ENCODE measurements at places on chromosomes 6 and 20.

- H3K4me3 ChIP-seq, result no peak overlapping the region
- H3K36me3 ChIP-seq, result no peaks in the 10 kb centered on the region
- H3K27ac ChIP-seq, result no peak overlapping the region
- no peaks in the 10 kb centered on the region for H3K4me1 ChIP-seq
- no peak for DNase-seq
These were observed 38.0 kb upstream of the EEF1A1 start for GRCh38 chr6:73558624-73559398.

DNA sequence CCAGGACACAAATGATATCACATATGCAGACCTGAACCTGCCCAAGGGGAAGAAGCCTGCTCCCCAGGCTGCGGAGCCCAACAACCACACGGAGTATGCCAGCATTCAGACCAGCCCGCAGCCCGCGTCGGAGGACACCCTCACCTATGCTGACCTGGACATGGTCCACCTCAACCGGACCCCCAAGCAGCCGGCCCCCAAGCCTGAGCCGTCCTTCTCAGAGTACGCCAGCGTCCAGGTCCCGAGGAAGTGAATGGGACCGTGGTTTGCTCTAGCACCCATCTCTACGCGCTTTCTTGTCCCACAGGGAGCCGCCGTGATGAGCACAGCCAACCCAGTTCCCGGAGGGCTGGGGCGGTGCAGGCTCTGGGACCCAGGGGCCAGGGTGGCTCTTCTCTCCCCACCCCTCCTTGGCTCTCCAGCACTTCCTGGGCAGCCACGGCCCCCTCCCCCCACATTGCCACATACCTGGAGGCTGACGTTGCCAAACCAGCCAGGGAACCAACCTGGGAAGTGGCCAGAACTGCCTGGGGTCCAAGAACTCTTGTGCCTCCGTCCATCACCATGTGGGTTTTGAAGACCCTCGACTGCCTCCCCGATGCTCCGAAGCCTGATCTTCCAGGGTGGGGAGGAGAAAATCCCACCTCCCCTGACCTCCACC lies 42.2 kb downstream of the SIRPA start:
- no peak overlapping the region for H3K27ac ChIP-seq
- DNase-seq, result no peak
- H3K4me1 ChIP-seq, result no peaks in the 10 kb centered on the region
- no peaks in the 10 kb centered on the region for H3K27me3 ChIP-seq
- no peaks in the 10 kb centered on the region for H3K36me3 ChIP-seq

GRCh38 chr6:28568515-28569108 lies 42.9 kb downstream of the GPX5 start:
- H3K27ac ChIP-seq, result no peak overlapping the region
- H3K4me3 ChIP-seq, result no peak overlapping the region
- H3K36me3 ChIP-seq, result no peaks in the 10 kb centered on the region
- H3K27me3 ChIP-seq, result 0 out of 2 replicates have a peak, but pooled peaks cover 2% of the 10 kb centered on the region

DNA sequence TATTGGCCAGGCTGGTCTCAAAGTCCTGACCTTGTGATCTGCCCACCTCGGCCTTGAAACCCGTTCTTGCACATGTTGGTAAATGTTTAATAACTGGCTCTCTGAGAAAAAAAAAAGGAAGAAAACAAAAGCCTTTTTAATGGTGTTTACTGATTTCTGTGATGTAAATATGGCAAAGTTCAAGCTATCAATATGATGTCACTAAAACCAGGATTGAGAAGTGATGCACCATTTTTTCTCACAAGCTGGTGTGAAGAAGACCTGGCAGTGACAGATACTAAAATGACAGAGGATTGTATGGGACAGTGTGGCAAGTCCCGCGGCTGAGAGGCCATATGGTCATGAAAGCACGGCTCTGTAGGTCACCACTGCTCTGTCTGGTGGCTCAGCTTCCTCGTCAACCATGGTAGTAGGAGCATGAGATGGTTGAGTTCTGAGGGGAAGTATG lies 196.3 kb upstream of the SUPT3H start:
- no peak overlapping the region for H3K27ac ChIP-seq
- H3K27me3 ChIP-seq, result no peaks in the 10 kb centered on the region
- DNase-seq, result no peak
- H3K4me1 ChIP-seq, result no peaks in the 10 kb centered on the region
- no peak overlapping the region for H3K4me3 ChIP-seq

GRCh38 chr6:155201461-155202226 lies 62.2 kb upstream of the CLDN20 start:
- H3K27ac ChIP-seq, result peak overlapping the region; percentile 93
- H3K27me3 ChIP-seq, result no peaks in the 10 kb centered on the region
- H3K4me1 ChIP-seq, result peaks cover 14% of the 10 kb centered on the region
- peak overlapping the region; percentile 16 for H3K4me3 ChIP-seq

DNA sequence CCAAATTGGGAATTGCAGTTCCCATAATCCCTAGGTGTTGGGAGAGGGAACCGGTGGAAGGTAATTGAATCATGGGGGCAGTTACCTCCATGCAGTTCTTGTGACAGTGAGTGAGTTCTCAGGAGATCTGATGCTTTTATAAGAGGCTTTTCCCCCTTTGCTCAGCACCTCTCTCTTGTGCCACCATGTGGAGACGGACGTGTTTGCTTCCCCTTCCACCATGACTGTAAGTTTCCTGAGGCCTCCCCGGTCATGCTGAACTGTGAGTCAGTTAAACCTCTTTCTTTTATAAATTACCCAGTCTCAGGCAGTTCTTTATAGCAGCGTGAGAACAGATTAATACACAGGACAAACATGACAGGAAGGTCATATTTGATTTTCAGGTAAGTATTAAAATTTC lies 25.3 kb upstream of the HECA start:
- no peaks in the 10 kb centered on the region for H3K4me1 ChIP-seq
- no peaks in the 10 kb centered on the region for H3K36me3 ChIP-seq
- H3K4me3 ChIP-seq, result no peak overlapping the region
- no peaks in the 10 kb centered on the region for H3K27me3 ChIP-seq

- no peak overlapping the region for H3K4me3 ChIP-seq
- no peaks in the 10 kb centered on the region for H3K36me3 ChIP-seq
- H3K27me3 ChIP-seq, result no peaks in the 10 kb centered on the region
- no peaks in the 10 kb centered on the region for H3K4me1 ChIP-seq
- DNase-seq, result no peak
These were observed 45.1 kb downstream of the MAFB start for GRCh38 chr20:40643891-40644290.

- no peak overlapping the region for H3K27ac ChIP-seq
- no peaks in the 10 kb centered on the region for H3K27me3 ChIP-seq
- H3K4me3 ChIP-seq, result peak overlapping the region; percentile 92
These were observed 542 bp downstream of the TUBE1 start for GRCh38 chr6:112086744-112087135.

GRCh38 chr20:46228670-46229069 lies 79.6 kb downstream of the CDH22 start:
- 0 out of 2 replicates have a peak, but pooled peaks cover 5% of the 10 kb centered on the region for H3K4me1 ChIP-seq
- H3K4me3 ChIP-seq, result no peak overlapping the region
- no peak for DNase-seq
- peaks cover 34% of the 10 kb centered on the region for H3K27me3 ChIP-seq

DNA sequence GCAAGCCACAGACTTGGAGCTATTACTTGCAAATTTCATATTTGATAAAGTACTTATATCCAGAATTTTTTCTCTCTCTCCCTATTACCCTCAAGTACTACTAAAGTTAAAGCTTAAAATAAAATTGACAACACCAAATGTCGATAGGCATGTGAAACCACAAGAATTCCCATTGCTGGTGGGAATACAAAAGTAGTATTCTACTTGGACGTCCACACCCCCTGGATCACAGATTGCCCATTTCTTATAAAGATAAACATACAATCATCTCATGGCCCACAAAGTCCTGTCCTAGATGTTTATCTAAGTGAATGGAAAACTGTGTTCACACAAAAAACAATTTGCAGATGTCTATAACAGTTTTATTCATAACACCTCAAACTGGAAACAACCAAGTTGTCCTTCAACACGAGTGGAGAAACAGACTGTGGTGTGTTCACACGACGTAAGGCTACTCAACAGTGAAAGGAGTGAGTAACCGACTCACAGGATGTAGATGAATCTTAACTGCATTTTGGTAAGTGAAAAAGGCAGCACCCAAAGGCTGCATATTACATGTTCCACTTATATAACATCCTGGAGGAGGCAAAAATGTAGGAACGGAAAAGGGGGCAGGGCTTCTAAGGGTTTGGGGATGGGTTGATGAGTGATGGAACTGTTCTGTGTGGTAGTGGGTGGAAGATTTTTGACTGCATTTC lies 297.4 kb downstream of the THBS2 start:
- H3K4me3 ChIP-seq, result no peak overlapping the region
- no peaks in the 10 kb centered on the region for H3K4me1 ChIP-seq
- H3K27me3 ChIP-seq, result peaks cover 18% of the 10 kb centered on the region
- no peak for DNase-seq

DNA sequence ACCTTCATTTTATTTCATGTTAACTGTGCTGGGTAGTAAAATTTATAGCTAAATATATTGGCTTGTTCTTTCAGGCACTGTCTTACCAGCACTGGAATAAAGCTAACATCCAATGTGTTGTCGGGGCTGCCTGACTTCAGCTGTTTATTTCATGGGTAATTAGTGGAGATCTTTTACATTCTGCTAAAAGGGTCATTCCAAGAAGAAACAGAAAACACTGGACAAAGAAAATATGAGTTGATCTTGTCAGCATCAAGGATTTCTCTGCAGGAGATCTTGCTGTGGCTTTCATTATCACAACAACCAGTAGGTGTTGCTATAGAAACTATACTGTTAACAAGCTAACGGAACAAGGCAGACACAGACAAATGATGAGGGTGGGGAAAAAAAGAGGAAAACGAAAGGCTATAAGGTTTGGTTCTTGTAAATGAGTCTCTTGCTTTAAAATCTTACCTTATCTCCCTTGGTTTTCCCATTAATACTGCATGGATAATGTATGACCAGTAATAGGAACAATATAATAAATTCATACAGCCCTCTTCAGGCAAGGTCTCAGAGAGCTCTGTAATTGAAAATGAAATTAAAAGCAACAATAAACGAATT lies 206.8 kb downstream of the SIM1 start:
- H3K27ac ChIP-seq, result no peak overlapping the region
- no peaks in the 10 kb centered on the region for H3K36me3 ChIP-seq
- H3K4me1 ChIP-seq, result no peaks in the 10 kb centered on the region
- DNase-seq, result peak; percentile 27
- no peak overlapping the region for H3K4me3 ChIP-seq
- no peaks in the 10 kb centered on the region for H3K27me3 ChIP-seq

GRCh38 chr6:166312832-166313231 lies 4.6 kb upstream of the PRR18 start:
- H3K4me1 ChIP-seq, result no peaks in the 10 kb centered on the region
- H3K36me3 ChIP-seq, result no peaks in the 10 kb centered on the region
- no peak overlapping the region for H3K27ac ChIP-seq
- no peak for DNase-seq
- H3K27me3 ChIP-seq, result peaks cover 11% of the 10 kb centered on the region

DNA sequence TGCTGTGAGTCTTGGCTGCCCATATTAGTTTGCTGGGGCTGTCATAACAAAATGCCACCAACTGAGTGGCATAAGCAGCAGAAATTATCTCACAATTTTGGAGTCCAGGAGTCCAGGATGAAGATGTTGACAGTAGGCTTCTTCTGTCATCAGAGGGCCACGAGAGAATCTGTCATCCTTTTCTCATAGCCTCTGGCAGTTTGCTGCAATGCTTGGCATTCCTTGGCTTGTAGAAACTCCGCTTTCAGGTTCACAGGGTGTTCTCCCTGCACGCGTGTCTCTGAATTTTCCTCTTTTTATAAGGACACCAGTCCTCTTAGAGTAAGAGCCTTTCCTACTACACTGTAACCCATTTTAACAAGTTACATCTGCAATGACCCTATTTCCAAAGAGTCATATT lies 838.4 kb downstream of the TFAP2A start:
- no peak overlapping the region for H3K27ac ChIP-seq
- no peaks in the 10 kb centered on the region for H3K36me3 ChIP-seq
- no peaks in the 10 kb centered on the region for H3K4me1 ChIP-seq

- H3K4me1 ChIP-seq, result no peaks in the 10 kb centered on the region
- no peak overlapping the region for H3K27ac ChIP-seq
- H3K27me3 ChIP-seq, result no peaks in the 10 kb centered on the region
- no peak overlapping the region for H3K4me3 ChIP-seq
- no peak for DNase-seq
These were observed 145.3 kb upstream of the SPACA1 start for GRCh38 chr6:87902383-87902782.

- no peak overlapping the region for H3K27ac ChIP-seq
- H3K36me3 ChIP-seq, result no peaks in the 10 kb centered on the region
- peaks cover 47% of the 10 kb centered on the region for H3K27me3 ChIP-seq
- H3K4me1 ChIP-seq, result peaks cover 10% of the 10 kb centered on the region
These were observed 3.4 kb upstream of the DLL1 start for GRCh38 chr6:170294298-170294730.

DNA sequence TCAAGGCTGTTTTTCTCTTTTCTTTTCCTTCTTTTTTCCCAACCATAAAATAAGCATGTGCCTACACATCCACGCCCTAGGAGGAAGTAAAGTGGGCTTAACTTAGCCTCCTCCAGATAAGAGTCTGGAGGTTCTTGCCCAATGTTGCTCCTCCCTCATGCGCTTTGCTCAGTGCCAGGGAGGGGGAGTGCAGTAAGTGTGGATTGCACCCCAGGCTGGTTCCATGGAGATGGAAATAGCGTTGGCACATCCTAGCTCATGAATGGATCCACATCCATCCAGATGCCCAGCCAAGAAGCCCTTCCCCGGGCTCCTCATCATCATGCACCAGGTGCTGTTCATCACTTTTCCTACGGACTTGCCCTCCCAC lies 58.2 kb downstream of the NEDD9 start:
- no peaks in the 10 kb centered on the region for H3K4me1 ChIP-seq
- no peaks in the 10 kb centered on the region for H3K27me3 ChIP-seq
- DNase-seq, result no peak
- H3K27ac ChIP-seq, result no peak overlapping the region
- no peak overlapping the region for H3K4me3 ChIP-seq

DNA sequence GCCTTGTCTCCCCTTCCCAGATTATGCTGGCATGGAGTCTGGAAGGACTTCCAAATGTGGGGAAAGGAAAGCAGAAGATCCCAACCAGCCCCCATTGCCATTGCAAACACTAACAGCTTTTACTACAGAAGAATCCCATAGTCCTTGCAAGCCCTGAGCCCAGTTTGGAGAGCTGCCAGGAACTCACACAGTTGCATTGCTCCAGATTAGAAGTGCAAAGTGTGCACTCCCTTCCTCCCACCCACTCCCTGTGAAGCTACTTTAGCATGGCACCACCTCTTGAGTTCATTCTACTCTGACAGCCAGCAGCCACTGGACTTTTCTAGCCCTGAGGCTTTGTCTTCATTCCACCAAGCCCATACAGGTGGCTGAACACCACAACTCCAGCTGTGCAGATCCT lies 67.6 kb downstream of the SLC22A2 start:
- no peaks in the 10 kb centered on the region for H3K4me1 ChIP-seq
- H3K27me3 ChIP-seq, result no peaks in the 10 kb centered on the region
- DNase-seq, result no peak
- H3K4me3 ChIP-seq, result no peak overlapping the region
- no peak overlapping the region for H3K27ac ChIP-seq
